ENCODE measurements at places on chromosomes 3 and 15. TPM values are rescaled to one million over a fixed set of nuclear protein-coding genes. Genes with fewer than 3 reads are reported as not detected.

Gene IL5RA
- 0.74 TPM for total RNA-seq

Gene ALPK3
- 0.10 TPM for total RNA-seq

Gene EEFSEC
- total RNA-seq: 17.2 TPM

Gene TMEM43
- total RNA-seq: 31.0 TPM

Gene GOLGA6B
- not detected for total RNA-seq

Gene EPHA3
- not detected for total RNA-seq

Gene KIF7
- total RNA-seq: 0.95 TPM

Gene SLC22A13
- 0.12 TPM for total RNA-seq

Gene ATG3
- total RNA-seq: 59.5 TPM

Gene SLITRK3
- not detected for total RNA-seq

Gene DUOXA1
- total RNA-seq: 0.19 TPM

Gene ZNF148
- total RNA-seq: 29.9 TPM

Gene LRRK1
- 0.41 TPM for total RNA-seq

Gene B3GNT5
- total RNA-seq: 12.9 TPM

Gene ZNF502
- 0.77 TPM for total RNA-seq

Gene TSPAN3
- 28.9 TPM for total RNA-seq

Gene ZMYND10
- 1.00 TPM for total RNA-seq

Gene SLC28A1
- total RNA-seq: not detected
